Foreskin keratinocyte (primary cell): ENCODE measurements at places on chromosomes 2 and 18. TPM values are rescaled to one million over a fixed set of nuclear protein-coding genes. Genes with fewer than 3 reads are reported as not detected.

Gene LOXHD1
- polyA plus RNA-seq: not detected in 2 replicates

Gene CCDC178
- polyA plus RNA-seq: not detected in 2 replicates

Gene DNAJC5G
- not detected in 2 replicates for polyA plus RNA-seq

Gene SLC39A6
- polyA plus RNA-seq: 22.1 and 27.4 TPM in 2 replicates

Gene ACMSD
- polyA plus RNA-seq: not detected in 2 replicates

Gene RFX8
- 0.03 and 0.22 TPM in 2 replicates for polyA plus RNA-seq

Gene ANKRD30BL
- polyA plus RNA-seq: not detected in 2 replicates

Gene TUBA3E
- polyA plus RNA-seq: not detected in 2 replicates

DNA sequence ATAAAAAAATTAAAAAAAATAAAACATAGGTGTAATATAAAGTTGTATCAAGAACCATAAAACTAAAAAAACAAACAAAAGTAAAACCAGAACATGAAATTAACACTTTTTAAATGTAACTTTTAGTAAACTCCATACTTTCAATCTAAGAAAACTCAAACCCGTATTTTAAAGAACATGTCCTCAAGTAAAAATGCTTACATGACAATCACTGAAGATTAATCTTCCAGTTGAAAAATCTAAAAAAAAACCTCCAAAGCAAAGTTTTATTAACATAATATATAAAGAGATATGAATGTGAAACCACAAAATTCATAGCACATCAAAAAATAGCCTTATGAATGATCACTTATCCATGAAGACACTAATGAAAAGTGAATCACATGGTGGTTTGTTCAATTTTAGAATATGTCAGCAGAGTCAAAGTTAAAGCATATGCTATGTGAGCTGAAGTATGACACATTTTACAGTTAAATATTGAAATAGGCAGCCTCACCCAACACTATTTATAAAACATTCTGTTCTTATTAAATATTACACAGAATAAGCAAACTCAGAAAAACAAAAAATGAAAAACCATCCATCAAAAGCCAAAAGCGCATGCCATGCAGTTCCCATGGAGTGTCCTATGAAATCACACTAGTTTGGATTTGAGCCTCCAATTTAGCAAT lies 23.1 kb upstream of the CHAC2 start:
- no peak for DNase-seq

GRCh38 chr2:111155610-111156009 lies 34.9 kb downstream of the BCL2L11 start:
- peak; percentile 72 for DNase-seq

DNA sequence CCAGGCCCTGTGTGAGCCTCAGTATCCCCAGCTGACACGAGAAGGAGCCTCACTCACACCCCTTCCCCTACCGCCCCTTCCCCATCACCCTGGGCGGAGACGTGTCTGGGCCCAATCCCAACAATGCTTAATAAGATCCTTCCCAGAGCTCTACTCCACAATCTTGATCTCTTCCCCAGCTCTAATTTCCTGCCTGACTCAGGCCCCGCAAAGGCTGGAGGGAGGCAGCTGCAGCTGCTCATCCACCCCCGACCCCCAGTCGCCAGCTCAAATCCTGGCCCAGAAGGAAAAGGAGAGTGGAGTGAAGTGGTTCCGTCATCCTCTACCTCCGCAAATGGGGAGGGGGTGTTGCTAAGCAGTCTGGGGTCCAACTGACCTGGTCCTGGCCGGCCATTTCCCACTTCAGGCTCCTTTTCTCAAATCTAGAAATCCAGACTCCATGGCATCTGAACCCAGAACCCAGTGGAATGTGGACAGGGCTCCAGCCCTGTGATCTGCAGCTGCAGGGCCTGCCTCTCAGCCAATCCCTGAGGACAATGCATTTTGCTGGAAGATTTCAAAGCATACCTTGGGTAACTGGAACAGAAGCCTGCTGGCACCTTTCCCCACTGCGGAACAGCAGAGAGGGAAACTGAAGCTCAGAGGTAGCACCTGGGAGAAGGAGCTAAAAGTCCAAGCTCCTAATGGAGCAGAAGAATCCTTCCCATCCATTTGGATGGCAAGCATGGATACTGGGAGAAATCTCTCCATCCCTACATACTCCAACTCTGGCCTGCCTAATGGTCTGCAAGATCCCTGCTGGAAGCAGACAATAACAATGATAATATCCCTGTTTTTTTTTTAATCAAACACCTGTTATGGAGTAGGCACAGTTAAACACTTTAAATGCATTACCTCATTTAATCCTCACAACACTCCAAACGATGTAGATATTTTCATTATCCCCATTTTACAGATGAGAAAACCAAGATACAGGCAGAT lies 5.6 kb upstream of the TNS1 start:
- no peak for DNase-seq

GRCh38 chr2:28358668-28359201 lies 33.9 kb upstream of the FOSL2 start:
- DNase-seq: no peak

GRCh38 chr2:161905389-161906046 lies 168.5 kb downstream of the DPP4 start:
- DNase-seq: peak; percentile 38

- DNase-seq: no peak
Measured at GRCh38 chr18:50091509-50092244, 103.3 kb downstream of the MYO5B start.

DNA sequence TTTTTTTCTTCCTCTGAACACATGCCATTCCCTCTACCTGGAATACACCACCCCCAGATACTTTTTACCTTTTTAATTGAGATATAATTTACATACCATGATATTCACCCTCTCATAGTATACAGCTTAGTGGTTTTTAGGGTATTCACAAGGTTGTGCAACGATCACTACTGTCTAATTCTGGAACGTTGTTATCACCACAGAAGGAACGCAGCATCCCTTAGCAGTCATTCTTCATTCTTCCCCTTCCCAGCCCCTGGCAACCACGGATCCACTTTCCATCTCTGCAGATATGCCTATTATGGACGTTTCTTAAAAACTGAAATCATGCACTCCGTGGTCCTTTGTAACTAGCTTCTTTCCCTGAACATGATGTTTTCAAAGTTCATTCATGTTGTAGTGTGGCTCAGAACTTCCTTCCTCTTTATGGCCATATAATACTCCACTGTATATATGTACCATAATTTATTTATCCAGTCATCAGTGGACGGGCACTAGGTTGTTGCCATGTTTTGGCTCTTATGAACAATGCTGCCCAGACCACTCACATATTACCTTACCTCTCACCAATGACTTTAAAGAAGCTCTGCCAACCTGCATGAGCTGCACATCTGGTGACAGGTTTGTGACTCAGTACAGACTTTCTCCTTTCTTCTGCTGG lies 168.9 kb downstream of the CTIF start:
- no peak for DNase-seq

DNA sequence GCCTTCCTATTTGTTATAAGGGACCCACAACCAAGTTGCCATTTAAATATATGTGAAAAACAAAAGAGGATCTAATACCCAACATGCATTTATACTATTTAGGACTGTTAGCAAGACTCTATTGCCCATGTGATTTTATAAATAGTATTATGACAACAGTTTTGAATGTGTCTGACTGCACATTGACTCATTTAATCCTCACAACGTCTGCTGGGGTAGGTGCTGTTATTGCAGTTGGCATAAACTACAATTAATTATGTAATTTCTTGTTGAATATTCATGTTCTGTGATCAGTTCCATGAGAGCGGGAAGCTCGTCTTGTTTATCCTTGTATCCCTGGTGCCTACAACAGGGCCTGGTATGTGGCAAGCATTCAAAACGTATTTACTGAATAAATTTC lies 53.7 kb downstream of the SH2D6 start:
- peak; percentile 41 for DNase-seq

- DNase-seq: no peak
Measured at GRCh38 chr2:178404368-178404767, 46.6 kb downstream of the PRKRA start.

DNA sequence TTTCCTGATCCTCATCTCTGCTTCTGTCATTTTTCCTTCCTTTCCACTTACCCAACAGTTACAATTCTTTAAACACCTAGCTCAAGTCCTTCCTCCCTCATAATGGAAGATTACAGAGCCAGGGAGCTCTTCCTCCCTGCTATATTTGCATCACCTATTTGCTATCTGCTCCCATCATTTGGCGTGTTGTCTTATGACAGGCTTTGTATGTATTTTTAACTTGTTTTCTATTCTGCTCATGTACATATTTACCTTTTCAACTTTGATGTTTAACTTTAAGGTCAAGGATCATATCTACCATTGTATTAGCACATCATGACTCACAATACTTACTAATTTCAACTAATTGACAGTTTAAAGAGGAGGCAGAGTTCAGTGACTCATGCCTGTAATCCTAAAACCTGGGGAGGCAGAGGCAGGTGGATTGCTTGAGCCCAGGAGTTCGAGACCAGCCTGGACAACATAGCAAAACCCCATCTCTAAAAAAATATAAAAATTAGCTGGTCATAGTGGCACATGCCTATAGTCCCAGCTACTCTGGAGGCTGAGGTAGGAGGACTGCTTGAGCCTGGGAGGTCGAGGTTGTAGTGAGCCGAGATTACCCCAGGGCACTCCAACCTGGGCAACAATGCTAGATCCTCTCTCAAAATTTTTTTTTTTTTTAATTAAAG lies 308.0 kb upstream of the STON1 start:
- DNase-seq: peak; percentile 53

GRCh38 chr2:70104231-70105111 lies 17.2 kb downstream of the PCBP1 start:
- peak; percentile 42 for DNase-seq

DNA sequence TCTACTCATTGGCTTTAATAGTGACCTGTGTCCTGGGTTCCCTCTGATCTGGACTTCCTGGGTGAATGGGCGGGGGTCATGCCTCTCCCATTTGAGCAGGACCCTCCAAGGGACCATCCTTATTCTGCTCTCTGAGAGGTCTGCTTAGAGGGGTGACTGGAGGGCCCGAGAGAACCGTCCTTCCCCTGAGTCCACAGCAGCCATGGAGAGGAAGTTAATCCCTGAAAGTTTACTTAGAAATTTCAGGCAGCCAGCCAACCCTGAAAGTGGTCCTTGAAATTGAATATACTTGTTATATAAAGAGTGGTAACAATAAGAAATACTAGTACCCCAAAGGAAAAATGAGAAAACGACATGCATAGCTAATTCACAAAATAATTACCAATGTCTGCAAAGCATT lies 226.1 kb downstream of the DYSF start:
- DNase-seq: no peak

DNA sequence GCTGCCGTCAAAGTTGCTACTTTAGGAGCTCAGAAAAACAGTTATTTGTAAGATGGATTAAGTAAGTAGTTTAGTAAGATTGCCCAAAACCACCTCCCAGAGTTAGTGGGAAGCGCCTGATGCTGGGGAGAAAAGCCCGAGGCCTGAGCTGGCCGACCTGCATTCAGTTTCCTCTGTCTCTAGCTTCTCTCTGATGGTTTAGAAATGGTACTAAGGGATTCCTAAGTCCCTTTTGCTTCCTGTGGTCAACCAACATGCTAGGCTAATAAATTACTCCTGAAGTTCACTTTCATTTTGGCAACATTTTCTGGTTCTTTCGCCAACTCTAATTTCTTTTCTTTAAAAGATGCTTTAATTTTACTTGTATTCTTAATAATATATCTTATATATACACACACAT lies 60.1 kb downstream of the ASAP2 start:
- DNase-seq: no peak
